Astrocyte (in vitro differentiated cells and primary cell): ENCODE measurements at places on chromosomes 11 and 22.

- no peaks in the 10 kb centered on the region for H3K27me3 ChIP-seq
- peaks cover 6% of the 10 kb centered on the region for H3K4me1 ChIP-seq
- H3K36me3 ChIP-seq: no peaks in the 10 kb centered on the region
- no peak overlapping the region for H3K27ac ChIP-seq
- H3K4me3 ChIP-seq: no peak overlapping the region
Observed at GRCh38 chr11:79168530-79169110, 272.2 kb downstream of the TENM4 start.

- H3K36me3 ChIP-seq: no peaks in the 10 kb centered on the region
- no peak overlapping the region for H3K27ac ChIP-seq
- no peaks in the 10 kb centered on the region for H3K4me1 ChIP-seq
- no peaks in the 10 kb centered on the region for H3K27me3 ChIP-seq
Observed at GRCh38 chr11:96841792-96842191, 452.0 kb downstream of the JRKL start.

DNA sequence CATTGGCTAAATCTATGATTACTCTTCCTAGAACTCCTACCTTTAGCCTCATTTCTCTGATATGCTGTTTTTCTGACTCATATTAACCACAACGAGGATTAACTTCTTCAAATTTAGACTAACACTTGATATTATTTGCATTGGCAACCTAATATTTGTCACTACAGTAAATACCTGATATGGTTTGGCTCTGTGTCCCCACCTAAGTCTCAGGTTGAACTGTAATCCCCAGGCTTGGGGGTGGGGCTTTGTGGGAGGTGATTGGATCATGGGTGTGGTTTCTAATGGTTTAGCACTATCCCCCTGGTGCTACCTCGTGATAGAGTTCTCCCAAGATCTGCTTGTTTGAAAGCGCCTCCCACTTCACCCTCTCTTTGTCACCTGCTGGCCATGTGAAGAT is 17.1 kb upstream of the MED17 start:
- peaks cover 4% of the 10 kb centered on the region for H3K4me1 ChIP-seq
- no peak overlapping the region for H3K4me3 ChIP-seq
- H3K27ac ChIP-seq: no peak overlapping the region
- no peaks in the 10 kb centered on the region for H3K27me3 ChIP-seq
- H3K36me3 ChIP-seq: no peaks in the 10 kb centered on the region
- no peak for DNase-seq

GRCh38 chr11:133965031-133965601 is 8.3 kb upstream of the IGSF9B start:
- H3K27me3 ChIP-seq: no peaks in the 10 kb centered on the region
- peak; percentile 44 for DNase-seq
- H3K4me1 ChIP-seq: no peaks in the 10 kb centered on the region
- no peaks in the 10 kb centered on the region for H3K36me3 ChIP-seq
- no peak overlapping the region for H3K4me3 ChIP-seq
- H3K27ac ChIP-seq: no peak overlapping the region

- H3K4me3 ChIP-seq: peak overlapping the region; percentile 9
- no peaks in the 10 kb centered on the region for H3K27me3 ChIP-seq
- H3K27ac ChIP-seq: peak overlapping the region; percentile 87
- no peaks in the 10 kb centered on the region for H3K36me3 ChIP-seq
Observed at GRCh38 chr11:131745405-131745804, 375.0 kb downstream of the NTM start.

- H3K4me3 ChIP-seq: no peak overlapping the region
- H3K36me3 ChIP-seq: peaks cover 7% of the 10 kb centered on the region
- peak overlapping the region; percentile 57 for H3K27ac ChIP-seq
- peak; percentile 59 for DNase-seq
Observed at GRCh38 chr22:21947040-21948014, 5.3 kb downstream of the PPM1F start.

GRCh38 chr11:60831501-60832079 is 10.3 kb upstream of the CCDC86 start:
- peaks cover 24% of the 10 kb centered on the region for H3K27me3 ChIP-seq
- H3K36me3 ChIP-seq: no peaks in the 10 kb centered on the region
- H3K4me3 ChIP-seq: no peak overlapping the region
- peaks cover 6% of the 10 kb centered on the region for H3K4me1 ChIP-seq
- no peak overlapping the region for H3K27ac ChIP-seq

DNA sequence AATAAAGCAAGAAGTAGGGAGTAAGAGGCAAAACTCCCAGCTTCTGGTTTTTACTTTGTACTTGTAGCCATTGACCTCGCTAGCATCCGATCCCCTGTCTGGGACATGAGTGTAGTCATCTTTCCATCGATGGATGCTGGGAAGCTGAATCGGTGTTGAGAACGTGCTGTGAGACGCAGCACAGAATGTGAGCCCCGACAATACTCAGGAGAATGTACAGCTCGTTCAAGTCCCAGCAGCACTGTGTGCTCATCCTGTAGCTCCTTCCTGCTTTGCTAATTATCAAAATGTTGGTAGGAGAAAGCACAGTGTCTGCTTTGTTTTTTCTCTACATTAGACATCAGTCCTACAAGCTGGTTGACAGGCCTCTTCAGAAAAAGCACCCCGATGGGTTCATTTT is 56.6 kb downstream of the JAM3 start:
- peak; percentile 23 for DNase-seq
- no peaks in the 10 kb centered on the region for H3K27me3 ChIP-seq
- H3K4me3 ChIP-seq: peak overlapping the region; percentile 57
- no peaks in the 10 kb centered on the region for H3K36me3 ChIP-seq
- H3K27ac ChIP-seq: peak overlapping the region; percentile 34
